Mammary microvascular endothelial cell (primary cell): ENCODE measurements at places on chromosomes 13 and 19. TPM values are rescaled to one million over a fixed set of nuclear protein-coding genes. Genes with fewer than 3 reads are reported as not detected.

The ZNF492 gene
- total RNA-seq = 0.49 and 0.80 TPM in 2 replicates

The PGLYRP2 gene
- not detected in 2 replicates for total RNA-seq

The CLEC17A gene
- total RNA-seq = not detected in 2 replicates

The TPTE2 gene
- not detected in 2 replicates for total RNA-seq

The BEST2 gene
- not detected in 2 replicates for total RNA-seq

The LSR gene
- total RNA-seq = 0.93 and 2.0 TPM in 2 replicates

The FFAR3 gene
- not detected in 2 replicates for total RNA-seq

The CLIP3 gene
- 1.9 and 2.1 TPM in 2 replicates for total RNA-seq

The FXYD7 gene
- not detected in 2 replicates for total RNA-seq

The LENG9 gene
- 2.9 and 6.0 TPM in 2 replicates for total RNA-seq
